LNCaP clone FGC (cell line): ENCODE measurements at places on chromosomes 1 and 21.

GRCh38 chr1:235502601-235503402, 1.4 kb downstream of the B3GALNT2 start:
- DNase-seq, result no peak

GRCh38 chr1:18539171-18539570, 58.4 kb downstream of the KLHDC7A start:
- no peak for DNase-seq

- DNase-seq, result no peak
Measured at GRCh38 chr1:219488275-219488674, 124.6 kb downstream of the ZC3H11B start.

GRCh38 chr1:33234588-33234990, 21.7 kb upstream of the ZNF362 start:
- DNase-seq, result no peak

- DNase-seq, result no peak
Measured at GRCh38 chr1:84450910-84451309, 28.2 kb upstream of the RPF1 start.

- no peak for DNase-seq
Measured at GRCh38 chr1:7290971-7291970, 479.8 kb upstream of the VAMP3 start.

GRCh38 chr21:20311234-20311787, 686.9 kb upstream of the NCAM2 start:
- DNase-seq, result no peak

GRCh38 chr1:233790121-233790520, 114.4 kb upstream of the SLC35F3 start:
- no peak for DNase-seq
